ENCODE measurements at places on chromosomes 4 and X. TPM values are rescaled to one million over a fixed set of nuclear protein-coding genes. Genes with fewer than 3 reads are reported as not detected.

SORCS2 gene
- total RNA-seq = 1.9 TPM

DNA sequence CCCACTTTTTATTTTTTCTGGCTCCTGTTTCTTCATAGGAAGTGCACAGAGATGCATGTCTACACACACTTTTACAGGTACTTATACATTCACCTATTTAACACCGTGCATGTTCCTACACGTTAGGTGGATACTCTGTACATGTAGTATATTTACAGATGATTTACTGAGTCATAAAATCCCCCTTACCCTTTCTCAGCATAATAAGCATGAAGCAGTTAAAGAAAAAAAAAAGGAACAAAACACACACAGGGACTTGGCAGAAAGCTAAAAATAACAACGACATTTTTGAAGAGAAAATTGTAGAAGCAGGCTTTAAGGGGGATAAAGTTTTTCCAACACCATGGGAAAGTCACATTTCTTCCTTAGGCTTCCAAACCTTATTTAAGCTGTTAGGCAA lies 96.4 kb upstream of the IQCM start:
- DNase-seq = no peak

TMEM150C gene
- total RNA-seq = 9.2 TPM

- no peak for DNase-seq
Observed at GRCh38 chr4:26284536-26284935, 36.3 kb upstream of the RBPJ start.

DNA sequence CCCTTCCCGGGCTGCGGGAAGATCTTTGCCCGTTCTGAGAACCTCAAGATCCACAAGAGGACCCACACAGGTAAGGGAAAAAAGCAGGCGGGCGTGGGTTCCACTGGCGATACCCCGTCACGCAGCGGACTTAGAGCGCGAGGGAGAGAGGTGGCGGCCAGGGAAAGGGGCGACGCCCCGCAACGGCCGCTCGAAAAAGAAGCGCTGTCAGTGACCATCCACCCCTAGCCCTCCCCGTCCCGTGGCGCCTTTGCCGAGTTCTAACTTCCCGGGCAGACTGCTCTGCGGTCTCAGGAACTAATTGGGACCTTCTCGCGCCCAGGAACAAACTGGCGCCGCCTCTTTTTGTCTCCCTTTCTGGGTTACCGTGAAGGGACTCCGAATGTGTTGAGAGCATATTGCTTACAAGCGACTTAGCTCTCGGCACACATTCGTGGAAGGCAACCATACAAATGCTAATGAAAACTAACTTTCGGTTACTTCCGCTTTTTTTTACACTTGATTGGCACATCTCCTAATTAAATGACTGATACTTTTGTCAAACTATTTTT lies 1.8 kb downstream of the ZIC3 start:
- no peak for DNase-seq

DNA sequence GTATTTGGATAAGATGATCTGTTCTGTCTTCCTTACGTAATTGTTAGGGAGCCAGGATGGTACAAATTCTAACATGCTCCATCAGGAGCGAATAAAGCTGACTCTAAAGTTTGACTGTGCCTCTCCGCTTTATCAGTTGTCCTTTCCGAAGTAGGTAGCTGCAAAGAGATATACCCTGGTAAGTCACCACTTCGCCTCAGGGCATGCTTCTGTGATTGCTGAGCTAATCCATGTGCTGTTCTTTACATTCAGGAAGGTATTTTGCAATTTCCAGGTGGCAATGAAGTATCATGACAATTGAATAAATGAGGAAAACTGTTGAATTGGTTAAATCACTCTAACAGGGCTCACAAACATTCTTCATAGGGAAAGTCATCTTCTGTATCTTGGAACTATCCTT lies 38.9 kb downstream of the KIT start:
- DNase-seq = no peak

DNA sequence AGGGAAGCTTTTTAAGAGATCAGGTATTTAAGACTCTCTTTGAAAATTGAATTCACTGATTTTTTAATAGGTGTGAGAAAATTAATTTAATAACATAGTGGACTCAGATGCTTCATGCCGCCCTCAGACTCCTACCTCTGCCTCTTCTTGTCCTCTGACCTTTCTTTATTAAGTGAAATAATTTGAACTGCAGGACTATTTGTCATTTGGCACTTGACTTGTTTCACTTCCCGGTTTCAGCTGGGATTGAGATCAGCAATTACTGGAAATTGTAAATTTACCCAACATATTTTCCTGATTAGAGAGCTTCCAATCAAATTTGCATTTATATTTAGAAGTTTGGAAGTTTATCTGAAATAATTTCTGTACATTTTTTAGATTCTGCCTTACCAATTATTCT lies 116.8 kb downstream of the CBR4 start:
- no peak for DNase-seq

DNA sequence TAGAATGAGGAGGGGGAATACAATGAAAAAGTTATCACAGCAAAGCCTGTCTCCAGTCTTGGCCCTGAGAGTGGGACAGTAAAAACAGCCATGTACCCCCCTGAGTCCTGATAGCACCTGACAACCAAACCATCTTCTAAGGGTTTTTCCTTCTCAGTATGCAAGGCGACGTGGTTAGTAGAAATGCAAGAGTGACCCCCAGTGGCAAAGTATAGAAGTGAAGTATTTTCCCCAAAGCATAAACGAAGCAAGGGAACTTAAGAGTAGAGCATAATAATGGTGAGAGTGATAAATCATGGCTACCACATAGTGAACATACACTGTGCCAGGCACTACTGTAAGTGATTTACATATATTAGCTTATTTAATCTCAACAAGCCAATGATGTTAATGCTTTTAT lies 52.8 kb downstream of the FAM47C start:
- no peak for DNase-seq

DNA sequence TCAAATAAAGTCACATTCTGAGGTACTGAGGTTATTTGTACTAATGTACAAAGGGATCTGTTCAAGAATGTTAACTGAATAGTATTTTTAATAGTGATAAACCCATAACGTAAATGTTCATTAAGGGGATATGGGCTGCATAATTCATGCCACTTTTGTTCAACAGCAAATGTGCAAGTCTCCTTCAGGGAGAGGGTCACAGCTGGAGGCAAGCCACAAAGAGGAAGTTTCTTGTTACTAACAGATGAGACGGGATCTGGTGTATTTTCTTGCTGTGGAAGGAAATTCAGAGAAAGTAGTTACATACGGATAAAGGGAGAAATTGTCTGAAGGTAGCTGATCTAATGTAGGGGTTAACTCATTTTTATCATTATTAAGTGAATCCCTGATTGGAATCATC lies 10.0 kb downstream of the ZFP42 start:
- DNase-seq = no peak

GRCh38 chr4:25861951-25862410 lies 807 bp downstream of the SEL1L3 start:
- no peak for DNase-seq

GPAT3 gene
- 9.2 TPM for total RNA-seq

AP1AR gene
- 16.5 TPM for total RNA-seq

CSAG2 gene
- not detected for total RNA-seq

DNA sequence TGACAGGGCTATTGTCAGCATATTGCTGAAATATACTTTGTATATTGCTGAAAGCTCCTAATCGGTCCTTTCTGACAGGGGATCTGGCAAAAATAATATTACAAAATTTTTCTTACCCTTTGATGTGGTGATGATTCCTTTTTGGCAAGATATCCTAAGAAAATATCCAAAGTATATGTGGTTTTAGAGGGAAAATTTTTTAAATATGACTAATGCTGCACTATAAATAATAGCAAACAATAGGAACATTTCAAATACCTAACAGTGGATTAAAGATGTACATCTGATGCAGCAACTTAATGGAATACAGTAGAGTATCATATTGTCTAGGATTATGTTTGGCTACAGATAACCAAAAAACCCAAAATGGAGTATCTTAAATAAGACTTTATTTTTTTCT lies 49.6 kb downstream of the RRAGB start:
- DNase-seq = no peak

- no peak for DNase-seq
Observed at GRCh38 chrX:138128027-138128671, 562.2 kb downstream of the ZIC3 start.

GRCh38 chr4:153239409-153239808 lies 35.2 kb downstream of the TRIM2 start:
- DNase-seq = no peak

DNA sequence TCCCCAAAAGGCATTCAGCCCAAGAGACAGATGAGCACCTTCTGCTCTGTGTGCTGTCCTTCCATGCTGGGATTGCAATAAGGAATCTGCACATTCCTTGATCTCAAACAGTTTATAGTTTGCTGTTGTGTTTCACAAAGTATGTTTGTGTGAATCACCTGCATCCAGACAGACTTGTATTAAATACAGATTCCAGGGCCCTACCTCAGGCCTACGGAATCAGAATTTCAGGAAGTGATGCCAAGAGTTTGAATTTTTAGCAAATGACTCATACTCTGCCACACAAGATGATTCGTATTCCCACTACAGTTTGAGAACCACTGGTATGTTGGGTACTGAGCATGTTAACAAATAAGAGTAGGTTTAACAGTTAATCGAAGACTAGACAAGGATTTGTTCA lies 7.0 kb downstream of the VAMP7 start:
- no peak for DNase-seq

CXCR3 gene
- 0.22 TPM for total RNA-seq

- DNase-seq = no peak
Observed at GRCh38 chr4:176044589-176044951, 21.1 kb upstream of the WDR17 start.

KLHL4 gene
- total RNA-seq = 0.48 TPM

PDE6B gene
- 2.9 TPM for total RNA-seq

- DNase-seq = no peak
Observed at GRCh38 chrX:31130457-31131220, 58.8 kb upstream of the FTHL17 start.

DNA sequence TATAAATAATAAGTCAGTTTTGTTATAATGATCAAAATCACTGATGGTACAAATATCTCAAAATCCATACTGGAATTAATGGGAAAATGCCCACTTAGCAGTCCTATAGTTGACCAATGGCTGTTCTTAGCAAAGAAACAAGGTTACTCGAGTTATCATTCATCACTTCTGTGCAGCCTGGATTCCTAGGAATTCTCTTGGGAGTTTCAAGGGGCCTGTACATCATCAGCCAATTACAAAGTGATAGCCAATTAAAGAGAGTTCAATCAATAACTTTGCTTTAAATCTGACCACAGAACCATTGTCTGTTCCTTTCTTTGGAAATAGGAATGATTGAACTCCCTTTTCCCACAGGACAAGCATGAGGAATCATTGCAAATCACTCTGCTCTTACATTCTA lies 205.5 kb downstream of the PCDH19 start:
- no peak for DNase-seq

TMEM271 gene
- not detected for total RNA-seq

- no peak for DNase-seq
Observed at GRCh38 chr4:56821381-56822243, at the start of gene SPINK2. SPINK2 (minus strand) TSS chr4:56821701; CDS start chr4:56821662, 39 bp downstream.

- DNase-seq = no peak
Observed at GRCh38 chr4:158079661-158080060, 93.2 kb downstream of the GASK1B start.

DNA sequence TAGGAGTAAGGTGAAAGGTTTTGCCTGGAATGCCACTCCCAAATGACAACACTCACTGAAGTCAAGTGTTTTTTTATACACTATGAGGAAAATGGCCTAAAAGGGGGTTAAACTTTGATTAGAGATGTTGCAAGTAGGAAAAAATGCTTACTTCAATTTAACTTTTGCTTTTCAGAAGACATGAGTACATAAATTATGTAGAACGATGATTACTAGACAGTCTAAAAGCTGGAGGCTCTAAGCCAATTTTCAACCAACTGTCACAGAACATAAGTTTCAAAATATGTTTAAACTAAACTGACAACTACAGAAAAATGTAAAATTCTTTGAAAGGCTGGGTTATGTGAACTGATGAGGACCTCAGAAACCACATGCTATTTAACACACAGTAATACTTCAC lies 83.4 kb downstream of the SHISA3 start:
- no peak for DNase-seq

CT45A5 gene
- total RNA-seq = not detected

RNF4 gene
- total RNA-seq = 48.6 TPM

AR gene
- total RNA-seq = 19.3 TPM

- no peak for DNase-seq
Observed at GRCh38 chrX:20519146-20519545, 252.4 kb upstream of the RPS6KA3 start.

VCX2 gene
- not detected for total RNA-seq

Measured in mesenteric fat pad (tissue), 1 donor.